ENCODE measurements at places on chromosomes 6 and 20.

DNA sequence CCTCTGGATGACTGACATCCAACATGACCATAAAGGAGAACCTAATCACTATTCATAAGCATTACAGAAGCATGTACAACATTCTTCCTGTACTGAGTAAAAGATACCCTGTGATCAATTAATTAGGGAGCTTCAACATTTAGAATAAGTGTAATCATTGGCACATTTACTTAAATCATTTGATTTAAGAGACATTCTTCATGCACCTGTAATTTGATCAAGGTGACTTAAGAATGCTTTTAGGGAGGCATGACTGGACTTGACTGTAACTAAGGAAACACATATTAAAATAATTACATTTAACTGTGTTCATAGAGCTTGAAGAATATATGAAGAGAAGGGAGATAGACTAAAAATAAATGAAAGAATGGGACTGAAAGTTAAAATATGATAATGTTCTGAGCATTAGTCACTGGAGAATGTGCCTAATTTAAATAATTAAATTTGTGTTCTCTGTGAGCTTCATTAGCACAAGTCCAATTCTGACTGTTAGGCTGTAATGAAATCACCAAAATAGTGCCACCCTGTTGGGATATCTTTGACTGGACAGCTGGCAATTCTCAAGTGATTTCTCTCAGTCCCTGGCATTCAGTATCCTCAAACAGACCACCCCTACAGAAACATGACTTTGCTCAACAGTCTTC lies 295.5 kb upstream of the ADGRB3 start:
- DNase-seq = no peak

DNA sequence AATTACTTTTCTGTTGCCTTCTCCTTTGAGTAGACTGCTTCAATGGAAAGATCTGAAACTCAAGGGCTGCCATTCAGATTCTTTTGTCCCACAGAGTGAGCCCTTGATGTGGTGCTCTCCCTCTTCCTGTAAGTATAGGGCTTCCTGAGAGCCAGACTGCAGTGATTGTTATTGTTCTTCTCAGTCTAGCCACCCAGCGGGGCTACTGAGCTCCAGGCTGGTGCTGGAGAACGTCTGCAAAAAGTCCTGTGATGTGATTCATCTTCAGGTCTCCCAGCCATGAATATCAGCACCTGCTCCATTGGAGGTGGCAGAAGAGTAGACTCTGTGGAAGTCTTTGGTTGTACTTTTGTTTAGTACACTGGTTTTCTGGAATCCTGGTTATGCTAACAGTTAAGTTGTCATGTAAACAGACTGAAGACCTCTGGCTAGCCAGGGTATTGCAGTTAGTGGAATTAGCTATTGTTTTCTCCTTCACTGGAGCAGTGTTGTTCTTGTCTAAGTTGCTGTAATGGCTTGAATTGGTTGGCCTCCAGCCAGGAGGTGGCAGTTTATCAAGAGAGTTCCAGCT lies 240.9 kb downstream of the COL12A1 start:
- DNase-seq = peak; percentile 29

DNA sequence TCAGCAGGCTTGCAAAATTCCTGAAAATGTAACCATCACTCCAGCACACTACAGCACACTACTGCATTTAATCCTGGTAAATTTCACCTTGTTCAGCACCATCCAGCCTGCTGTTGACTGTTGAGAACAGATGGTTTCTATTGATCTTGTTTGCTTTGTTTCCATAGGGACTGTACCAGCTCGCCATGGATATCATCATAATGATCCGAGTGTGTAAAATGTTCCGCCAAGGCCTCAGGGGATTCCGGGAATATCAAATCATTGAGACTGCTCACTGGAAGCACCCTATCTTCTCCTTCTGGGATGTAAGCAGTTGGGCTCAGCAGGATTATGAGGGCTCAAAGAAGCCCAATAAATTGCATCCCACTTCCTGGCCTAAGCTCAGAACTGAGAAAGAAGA lies 4.1 kb downstream of the CNBD2 start:
- DNase-seq = no peak

DNA sequence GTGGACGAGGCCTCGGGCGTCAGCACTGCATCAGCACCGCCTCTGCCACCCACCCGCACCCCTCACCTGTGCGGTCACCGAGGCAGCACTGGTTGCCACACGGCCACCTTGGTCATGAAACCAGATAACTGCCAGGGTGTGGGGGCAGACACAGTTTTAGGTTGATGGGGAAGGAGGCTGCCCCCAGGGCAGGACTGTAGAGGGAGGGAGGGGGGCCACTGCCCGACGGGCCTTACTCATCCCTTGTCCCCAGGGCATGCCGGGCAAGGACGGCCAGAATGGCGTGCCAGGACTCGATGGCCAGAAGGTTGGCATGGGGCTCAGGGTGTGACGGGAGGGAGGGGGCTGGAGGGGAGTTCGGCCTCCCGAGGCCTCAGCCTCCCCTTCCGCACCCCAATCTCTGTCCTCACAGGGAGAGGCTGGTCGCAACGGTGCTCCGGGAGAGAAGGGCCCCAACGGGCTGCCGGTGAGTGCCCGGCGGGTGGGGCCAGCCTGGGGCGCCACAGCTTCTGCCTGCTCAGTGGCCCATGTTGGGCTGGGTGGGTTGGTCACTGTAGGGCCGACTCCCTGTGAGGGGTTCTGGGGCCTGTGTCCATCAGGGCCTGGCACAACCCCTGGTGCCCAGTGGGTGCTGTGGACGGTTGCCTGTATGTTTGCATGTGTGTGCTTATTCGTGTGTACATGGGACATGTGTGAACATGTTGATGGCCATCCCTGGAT lies 11.8 kb downstream of the COL9A3 start:
- no peak for DNase-seq

DNA sequence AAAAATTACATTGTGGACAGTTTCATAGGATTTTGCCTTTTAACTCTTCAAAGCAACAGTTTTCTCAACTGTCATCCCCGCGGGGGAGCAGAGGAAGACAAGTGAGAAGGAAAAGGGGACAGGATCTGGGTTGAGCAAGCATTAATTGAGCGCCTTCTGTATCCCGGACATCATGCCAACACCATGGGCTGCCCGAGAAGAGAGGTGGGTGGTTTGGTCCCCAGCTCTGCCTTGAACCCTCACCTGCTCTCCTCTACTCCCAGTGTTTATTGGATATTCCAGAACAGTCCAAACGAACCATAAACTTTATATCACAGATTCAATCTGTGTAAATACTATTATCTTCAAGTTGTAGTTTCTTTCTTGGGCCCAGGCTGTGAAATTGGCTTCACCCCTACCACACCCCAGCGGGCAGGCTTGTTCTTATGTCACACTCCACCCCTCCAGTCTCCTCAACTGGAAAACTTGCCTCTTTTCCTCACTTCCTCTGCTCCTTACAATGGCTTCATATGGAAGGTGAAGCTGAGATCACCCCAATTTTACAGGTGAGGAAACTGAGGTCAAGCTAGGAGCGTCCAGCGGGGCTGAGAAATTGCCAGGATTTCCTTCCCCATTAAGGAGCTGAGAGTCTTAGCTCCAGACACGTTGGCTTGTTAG lies 6.0 kb downstream of the PCK1 start:
- DNase-seq = no peak

DNA sequence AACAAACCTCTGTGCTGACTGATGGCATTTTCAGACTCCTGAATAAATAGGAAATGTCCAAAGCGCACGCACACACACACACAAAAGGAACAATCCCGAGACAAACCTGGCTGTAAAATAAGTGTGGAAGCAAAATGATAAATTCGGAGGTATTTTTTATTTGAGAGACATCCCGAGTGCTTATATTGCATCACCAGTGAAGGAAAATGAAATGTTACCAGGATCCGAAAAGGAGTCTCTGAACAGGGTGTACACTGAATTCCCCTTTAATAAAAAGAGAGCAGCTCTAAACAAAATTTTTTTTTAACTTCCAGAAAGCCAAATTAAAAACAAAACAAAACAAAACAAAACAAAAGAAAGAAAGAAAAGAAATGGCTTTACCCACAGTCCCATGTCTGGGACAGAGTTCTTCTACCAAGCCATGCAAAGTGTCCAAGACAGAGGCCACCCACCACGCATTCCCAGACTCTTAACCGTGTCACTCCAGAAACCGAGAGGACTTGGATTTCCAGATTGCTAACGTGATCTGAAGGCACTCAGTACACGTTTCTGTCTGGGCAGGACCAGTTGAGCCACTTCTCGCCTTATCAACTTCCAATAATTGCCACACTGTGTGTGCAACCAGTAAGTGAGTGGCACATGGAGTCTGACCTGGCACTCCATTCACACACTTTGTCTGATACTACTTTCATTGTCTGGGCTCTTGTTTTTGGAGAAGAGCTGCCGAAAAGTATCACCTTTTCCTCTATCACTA lies 817 bp downstream of the ME1 start:
- DNase-seq = no peak

DNA sequence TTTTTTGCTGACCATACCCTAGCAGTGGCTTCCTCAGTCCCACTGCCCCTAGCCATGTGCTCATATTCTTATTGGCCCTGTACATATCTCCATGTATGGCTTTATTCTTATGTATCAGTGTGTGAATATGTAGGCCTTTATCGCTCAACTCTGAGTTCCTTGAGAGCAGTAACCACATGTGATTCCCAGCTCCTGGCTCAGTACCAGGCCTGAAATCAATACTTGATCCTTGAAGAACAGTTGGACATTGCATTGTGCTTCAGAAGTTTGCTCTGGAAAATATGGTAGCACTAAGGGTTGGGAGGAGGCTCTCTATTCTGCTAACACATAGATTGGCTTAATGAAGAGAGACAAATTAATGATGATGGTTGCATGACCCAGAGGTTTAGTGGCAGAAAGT lies 118.8 kb upstream of the FERMT1 start:
- DNase-seq = no peak

DNA sequence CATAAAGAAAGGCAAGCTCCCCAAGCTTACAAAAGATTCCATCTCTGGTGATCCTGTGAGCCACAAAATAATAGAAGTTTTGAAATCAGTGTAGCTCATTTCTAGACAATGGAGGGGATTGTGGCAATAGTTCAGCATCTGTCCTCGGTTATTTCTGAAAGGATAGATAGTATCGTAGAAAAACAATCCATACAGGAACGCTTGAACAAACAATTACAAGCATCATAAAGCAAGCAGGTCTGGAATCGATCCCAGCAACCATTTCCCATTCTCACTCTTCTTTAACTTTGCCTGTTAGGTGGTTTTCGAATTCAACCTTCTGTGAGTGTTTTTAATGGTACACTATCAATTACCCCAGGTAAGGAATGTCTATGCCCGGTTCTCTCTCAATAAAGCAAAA lies 931.1 kb downstream of the KIF16B start:
- DNase-seq = no peak

DNA sequence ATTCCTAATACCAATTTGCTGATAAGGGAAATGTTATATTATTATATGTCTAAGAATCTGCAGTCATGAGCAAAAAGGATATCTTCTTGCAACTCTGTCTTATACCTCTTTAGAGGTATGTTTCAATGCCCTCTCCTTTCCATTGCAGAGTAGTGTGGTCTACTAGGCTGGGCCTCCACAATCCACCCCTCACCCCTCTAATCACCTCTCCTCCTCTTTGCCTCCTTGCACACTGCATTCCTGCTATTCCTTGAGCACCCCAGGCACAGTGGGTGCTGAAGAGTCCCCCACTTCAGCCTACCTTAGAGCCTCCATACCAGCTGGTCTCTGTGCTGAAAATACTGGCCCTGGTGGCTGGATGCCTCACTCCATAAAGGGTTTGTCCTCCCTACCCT lies 26.9 kb downstream of the ARMC2 start:
- DNase-seq = no peak

- DNase-seq = no peak
These were observed 523 bp downstream of the CDS2 start for GRCh38 chr20:5127204-5127858.

GRCh38 chr6:81744131-81744530 lies 8.3 kb downstream of the TENT5A start:
- DNase-seq = no peak

- no peak for DNase-seq
These were observed 3.1 kb downstream of the MTCL3 start for GRCh38 chr6:127515794-127516661.

DNA sequence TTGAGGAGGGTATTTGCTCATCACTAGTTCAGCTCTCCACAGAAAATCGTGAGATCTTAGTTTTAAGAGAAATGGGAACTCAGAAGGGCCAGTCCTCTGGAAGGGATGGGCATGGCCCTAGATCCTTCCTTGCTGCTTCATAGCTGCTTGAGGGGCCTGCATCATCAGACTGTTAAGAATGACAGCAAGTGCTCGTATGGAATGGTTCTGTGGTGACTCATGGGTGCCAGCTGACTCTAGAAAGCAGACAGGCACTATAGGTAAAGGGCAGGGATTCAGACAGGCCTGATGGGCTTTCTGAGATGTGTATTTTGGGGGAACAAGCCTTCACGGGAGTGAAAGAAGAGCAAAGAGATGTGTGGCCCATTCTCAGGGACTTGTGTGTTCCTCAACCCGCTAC lies 90.8 kb downstream of the MYLK4 start:
- no peak for DNase-seq

GRCh38 chr6:86934365-86934764 lies 3.0 kb upstream of the HTR1E start:
- no peak for DNase-seq

GRCh38 chr20:7136886-7137285 lies 369.4 kb downstream of the BMP2 start:
- DNase-seq = no peak

GRCh38 chr20:13661070-13661685 lies 22.4 kb upstream of the TASP1 start:
- DNase-seq = no peak

- no peak for DNase-seq
These were observed 44.3 kb upstream of the SLC4A11 start for GRCh38 chr20:3283222-3283820.

- DNase-seq = no peak
These were observed 36.6 kb downstream of the CITED2 start for GRCh38 chr6:139337830-139338229.

GRCh38 chr6:8674126-8674525 lies 238.8 kb upstream of the SLC35B3 start:
- no peak for DNase-seq

DNA sequence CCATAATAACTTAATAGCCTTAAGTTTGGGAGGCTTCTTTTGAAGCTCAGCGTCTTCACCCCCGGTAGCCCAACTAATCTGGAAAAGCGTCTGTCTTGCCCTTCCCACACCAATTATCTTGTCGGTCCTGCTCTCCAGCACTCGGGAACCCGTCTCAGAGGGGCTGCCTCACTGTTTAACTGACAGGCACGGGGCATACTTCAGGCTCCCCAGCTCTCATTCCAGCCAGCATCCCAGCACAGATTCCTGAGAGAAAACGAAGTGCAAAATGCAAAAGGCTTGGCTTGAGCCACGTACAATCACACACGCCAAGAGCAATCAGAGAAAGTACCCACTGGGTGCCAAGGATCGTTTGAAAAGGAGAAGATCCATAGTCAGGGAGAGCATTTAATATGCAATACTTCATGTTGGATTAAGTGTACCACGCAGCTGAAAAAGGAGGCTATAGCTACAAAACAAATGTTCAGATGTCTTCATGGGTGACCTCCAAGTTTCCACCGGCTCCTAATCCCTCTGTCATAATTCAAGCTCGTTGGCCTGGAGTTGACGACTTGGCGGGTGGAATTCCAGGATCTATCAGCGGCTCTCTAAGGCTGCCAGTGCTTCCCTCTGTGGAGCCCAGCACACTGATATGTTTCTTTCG lies 53.7 kb upstream of the STX16 start:
- DNase-seq = no peak
